CD4-positive, CD25-positive, alpha-beta regulatory T cell (primary cell): ENCODE measurements at places on chromosomes 7 and 10. TPM values are rescaled to one million over a fixed set of nuclear protein-coding genes. Genes with fewer than 3 reads are reported as not detected.

- DNase-seq, result no peak
Observed at GRCh38 chr7:28481091-28481926, 69.0 kb downstream of the CREB5 start.

DNA sequence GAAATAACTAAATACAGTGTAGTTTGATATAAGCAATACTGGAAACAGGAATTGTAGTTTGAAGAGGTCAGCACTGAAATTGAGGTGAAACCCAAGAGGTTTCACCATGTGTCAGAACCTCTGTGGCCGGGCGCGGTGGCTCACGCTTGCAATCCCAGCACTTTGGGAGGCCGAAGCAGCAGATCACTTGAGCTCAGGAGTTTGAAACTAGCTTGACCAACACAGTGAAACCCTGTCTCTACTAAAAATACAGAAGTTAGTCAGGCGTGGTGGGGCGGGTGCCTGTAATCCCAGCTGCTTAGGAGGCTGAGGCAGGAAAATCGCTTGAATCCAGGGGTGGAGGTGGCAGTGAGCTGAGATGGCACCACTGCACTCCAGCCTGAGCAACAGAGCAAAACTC lies 13.7 kb downstream of the AHCYL2 start:
- no peak for DNase-seq

Gene GPER1
- not detected for total RNA-seq

Gene HPS6
- 15.8 TPM for total RNA-seq

Gene ODAD2
- not detected for total RNA-seq
